ENCODE measurements at places on chromosomes 1 and 21. TPM values are rescaled to one million over a fixed set of nuclear protein-coding genes. Genes with fewer than 3 reads are reported as not detected.

The NID1 gene
- 238 TPM for total RNA-seq

The MNDA gene
- 23.8 TPM for total RNA-seq

The MAP3K21 gene
- total RNA-seq: 0.96 TPM

The MARK1 gene
- total RNA-seq: 19.2 TPM

The NPHS2 gene
- not detected for total RNA-seq

The CYP2J2 gene
- not detected for total RNA-seq

The UBASH3A gene
- total RNA-seq: 0.32 TPM

The CADM3 gene
- 6.5 TPM for total RNA-seq

The EPHA10 gene
- total RNA-seq: not detected

The TRIM17 gene
- not detected for total RNA-seq

The USH2A gene
- total RNA-seq: not detected
